T-helper 1 cell (primary cell): ENCODE measurements at places on chromosomes 4 and X.

DNA sequence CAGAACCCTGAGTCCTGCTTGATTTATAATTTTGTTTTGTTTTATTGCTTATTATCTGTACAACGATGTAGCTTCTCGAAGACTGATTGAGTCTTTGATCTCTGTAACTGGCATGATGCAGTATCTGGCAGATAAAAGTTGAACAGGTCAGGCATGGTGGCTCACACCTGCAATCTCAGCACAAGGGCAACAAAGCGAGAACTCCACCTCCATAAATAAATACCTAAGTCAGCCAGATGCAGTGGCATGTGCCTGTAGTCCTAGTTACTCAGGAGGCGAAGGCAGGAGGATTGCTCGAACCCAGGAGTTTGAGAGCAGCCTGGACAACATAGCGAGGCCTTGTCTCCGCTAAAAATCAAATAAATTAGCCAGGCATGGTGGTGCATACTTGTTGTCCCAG lies 15.7 kb upstream of the WDR19 start:
- DNase-seq, result no peak

DNA sequence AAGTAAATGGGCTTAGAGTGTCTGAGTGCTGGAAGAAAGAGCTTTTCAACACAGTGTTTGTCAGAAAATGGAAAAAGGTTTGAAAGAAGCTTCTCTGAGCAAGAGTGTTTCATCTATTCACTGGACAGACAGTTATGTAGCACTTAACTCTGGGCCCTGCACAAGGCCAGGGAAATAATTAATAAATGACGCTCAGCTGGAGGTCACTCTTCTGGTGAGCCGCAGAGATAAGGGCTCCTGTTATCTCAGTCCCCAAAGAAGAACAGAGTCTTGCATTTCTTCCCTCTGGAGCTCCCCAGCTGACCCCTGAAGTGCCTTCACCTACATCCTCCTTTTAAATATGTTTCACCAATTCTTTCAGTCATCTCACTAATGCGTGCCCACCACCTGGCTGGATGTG lies 90.4 kb downstream of the SLC16A2 start:
- no peak for DNase-seq

DNA sequence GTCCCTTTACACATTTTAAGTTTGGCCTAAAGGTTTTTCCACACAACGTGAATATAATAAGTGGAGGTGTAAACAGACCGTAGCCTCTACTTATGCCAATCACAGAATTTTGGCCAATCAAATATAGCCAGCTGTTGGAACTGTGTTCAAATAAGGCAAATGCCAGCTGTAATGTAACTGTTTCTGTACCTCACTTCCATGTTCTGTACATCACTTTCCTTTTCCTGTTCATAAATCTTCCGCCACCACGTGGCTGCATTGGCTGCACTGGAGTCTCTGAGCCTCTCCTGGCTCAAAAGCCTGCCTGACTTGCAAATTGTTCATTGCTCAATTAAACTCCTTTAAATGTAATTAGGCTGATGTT lies 105.1 kb upstream of the SMIM31 start:
- no peak for DNase-seq

- no peak for DNase-seq
Measured at GRCh38 chr4:89152972-89153371, 41.6 kb downstream of the TIGD2 start.

DNA sequence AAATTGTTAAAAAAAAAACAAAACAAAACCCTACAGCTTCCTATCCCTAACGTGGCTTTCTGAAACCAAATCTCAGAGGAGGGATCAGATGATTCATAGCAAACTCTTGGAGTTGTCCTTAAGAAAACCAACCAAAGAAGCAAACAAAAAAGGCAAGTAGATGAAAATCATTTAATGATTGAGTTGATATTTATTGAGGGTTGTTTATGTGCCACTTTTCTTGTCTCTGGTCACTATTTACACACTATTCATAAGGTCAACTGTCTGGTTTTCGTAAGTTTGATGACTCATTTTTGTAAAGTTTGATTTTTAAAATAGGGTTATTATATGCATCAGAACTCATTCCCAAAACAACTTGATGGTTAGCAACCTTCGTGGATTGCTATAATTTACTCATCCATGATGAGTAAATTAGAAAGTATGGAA lies 133.4 kb downstream of the UNC5C start:
- no peak for DNase-seq

DNA sequence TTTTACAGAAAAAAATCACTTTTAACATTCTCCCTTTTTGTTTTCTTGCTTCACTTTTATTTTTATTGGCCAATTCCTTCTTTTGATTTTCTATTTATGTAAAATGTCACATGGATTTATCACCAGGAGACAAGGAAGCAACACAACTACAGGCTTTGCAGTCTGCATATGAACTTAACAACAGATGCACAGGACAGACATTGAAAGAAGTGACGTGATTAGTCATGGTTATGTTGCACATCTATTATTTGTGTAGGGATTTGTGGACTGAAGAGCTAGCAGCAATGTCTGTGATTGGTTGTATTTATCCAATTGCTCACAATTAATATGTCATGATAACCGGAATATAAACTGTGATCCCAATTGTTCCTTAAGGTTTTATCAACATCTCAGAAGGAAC lies 147.8 kb upstream of the KLF3 start:
- no peak for DNase-seq

DNA sequence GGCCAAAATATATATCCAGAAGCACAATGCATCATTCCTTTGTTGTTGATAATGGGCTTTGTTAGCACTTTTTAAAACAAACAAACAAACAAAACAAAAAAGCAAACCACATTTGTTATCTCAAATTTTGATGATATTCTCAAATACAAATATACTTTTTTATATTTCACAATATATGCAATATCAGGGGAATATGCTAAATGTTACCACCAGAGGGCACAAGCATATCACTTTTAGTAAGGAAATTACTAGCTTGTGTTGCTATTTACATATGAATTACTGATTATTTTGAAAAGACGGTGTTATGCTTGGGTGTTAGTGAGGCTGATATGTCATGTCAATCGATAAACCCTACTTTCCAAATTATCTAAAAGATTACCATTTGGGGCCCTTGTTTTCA lies 29.1 kb downstream of the RIPPLY1 start:
- no peak for DNase-seq

DNA sequence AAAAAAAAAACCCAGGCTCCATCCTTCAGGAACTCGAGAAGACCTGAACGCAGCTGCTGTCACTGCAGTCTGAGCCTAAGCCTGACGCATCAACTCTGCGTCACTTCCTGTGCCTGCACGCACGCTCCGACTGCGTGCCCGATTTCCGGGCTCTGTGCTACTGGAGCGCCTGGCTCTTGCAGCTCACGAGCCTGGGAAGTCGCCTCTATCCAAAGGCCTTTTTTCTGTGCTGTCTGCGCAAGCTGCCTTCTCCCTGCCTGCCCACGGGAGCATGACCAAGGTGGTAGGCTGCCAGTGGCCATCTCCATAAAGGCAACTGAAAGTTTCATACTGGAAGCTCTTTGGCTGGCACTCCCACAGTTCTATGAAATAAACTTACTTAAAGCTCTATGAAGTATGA lies 9.9 kb upstream of the GASK1B start:
- DNase-seq, result no peak
